ENCODE measurements at places on chromosomes 1 and 21.

- DNase-seq, result no peak
Measured at GRCh38 chr1:234681990-234682389, 72.0 kb upstream of the IRF2BP2 start.

DNA sequence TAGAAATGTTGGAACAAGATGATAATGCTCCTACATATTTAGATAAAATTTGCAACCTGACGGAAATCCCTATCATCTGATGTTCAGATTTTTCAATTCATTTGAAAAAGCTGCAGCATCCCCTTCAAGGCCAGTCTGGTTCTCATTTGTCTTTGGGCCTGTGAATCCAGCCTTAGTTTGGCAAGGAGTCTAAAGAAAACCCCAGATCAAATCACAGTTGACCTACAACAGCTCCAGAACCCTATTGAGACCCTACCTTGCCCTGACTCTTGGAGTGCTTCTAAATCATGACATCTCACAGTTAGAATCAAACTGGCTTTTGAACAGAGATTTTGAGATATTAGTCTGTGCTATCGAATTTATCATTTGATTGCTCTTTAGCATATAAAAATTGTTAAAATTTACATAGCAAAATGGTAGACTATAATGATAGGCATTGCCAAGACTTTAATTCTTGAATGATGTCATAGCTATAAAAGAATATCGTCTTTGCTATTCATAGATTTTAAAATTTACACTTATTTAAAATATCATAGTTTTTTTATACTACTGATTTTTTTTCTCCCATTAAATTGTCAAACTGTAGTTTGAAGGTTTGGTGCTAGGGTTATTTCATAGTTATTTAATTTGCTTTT, 2.2 kb downstream of the PPP2R5A start:
- DNase-seq, result no peak

DNA sequence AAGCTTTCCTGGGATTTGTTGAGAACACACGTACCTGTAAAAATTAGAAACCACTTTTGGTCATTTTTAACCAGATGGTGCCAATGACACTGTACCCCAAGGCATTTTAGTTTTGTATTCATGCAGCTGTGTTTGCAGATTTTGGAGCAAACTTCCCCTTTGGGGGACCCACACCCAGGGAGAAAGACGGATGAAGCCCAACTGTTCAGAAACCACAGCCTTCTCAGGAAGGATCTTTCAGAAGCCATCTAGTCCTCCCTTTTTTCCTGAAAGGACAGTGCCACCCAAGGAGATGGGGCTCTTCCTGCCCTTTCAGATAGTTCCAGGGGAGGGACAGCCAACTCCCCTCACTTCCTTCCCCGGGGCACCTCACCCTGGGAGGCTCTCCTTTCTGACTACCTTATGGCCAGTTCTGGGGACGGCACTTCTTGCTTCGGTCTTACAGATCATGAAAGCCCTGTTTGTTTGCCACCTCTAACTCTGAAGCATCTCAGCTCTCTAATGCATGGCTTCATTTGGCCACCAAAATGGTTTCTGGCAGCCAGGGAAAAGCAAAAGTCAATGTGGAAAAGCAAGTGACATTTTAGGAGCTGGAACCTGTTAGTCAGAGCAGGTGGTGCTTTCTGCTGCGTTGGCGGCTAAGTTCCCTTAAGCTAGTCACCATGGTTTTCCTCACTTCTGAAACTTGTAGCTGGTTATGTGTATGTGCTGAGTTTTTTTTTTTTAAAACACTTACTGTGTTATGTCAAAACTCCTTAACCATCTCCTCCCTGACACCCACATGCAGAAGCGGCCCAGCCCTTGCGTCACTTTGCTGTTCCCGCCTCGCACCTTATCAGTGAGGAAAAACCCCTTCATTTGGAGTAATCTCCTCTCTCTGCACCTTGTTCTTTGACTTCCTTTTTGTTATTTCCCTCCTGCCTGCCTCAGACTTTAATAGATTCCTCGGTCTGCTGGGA, 10.1 kb downstream of the TMCC2 start:
- DNase-seq, result no peak

- no peak for DNase-seq
Measured at GRCh38 chr1:96967311-96967710, 245.7 kb downstream of the PTBP2 start.

GRCh38 chr1:41437011-41437355, 47.5 kb downstream of the EDN2 start:
- no peak for DNase-seq

GRCh38 chr1:33152685-33153432, 29.0 kb downstream of the TRIM62 start:
- peak; percentile 89 for DNase-seq
